ENCODE measurements at places on chromosomes 1 and 21. TPM values are rescaled to one million over a fixed set of nuclear protein-coding genes. Genes with fewer than 3 reads are reported as not detected.

GRCh38 chr1:63618011-63618410 is 24.8 kb downstream of the PGM1 start:
- DNase-seq: no peak

DNA sequence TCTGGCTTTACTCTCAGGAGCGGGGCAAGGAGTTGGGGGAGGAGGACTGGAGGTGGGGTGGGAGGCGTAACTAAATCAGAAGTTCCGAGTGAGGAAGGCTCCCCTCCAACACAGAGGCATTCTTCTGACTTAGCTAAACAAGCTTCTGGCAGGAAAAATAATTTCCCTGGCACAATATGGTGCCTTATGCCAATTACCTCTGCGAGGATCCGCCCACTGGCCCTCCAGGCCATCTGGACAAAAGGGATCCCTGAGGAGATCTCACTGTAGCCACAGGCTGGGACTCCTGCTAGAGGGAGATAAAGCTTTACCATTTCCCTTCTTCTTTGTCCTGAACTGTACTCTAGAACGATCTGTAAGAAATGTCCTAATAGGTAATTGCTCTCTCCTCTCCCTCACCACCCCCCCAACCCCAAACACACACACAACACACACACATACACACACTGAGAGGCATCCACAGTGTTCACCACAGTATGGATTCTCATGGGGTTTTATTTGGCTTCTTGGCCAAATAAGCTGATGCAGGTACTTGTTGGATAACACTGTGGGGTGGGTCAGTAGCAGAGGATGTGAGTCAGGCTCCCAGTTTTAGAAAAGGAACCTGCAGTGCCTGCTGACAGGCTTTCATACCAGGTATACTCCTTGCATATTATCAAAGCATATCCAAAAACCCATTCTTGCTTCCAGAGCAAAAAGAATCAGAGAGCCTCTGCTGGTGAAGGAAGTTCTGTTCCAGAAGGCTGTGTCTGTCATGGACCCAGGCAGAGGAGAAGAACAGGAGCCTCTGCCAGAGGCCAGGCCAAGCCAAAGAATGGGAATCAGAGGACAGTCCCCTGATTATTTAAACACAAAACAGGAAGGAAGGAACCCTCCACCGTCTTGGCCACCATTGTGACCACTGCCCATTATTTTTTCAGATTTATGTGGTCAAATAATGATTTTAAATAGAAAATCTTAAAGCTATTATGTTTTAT is 169.1 kb downstream of the C1orf21 start:
- no peak for DNase-seq

FCGR1A gene
- total RNA-seq: 0.58 TPM

GRCh38 chr1:248861616-248862015 is 2.7 kb upstream of the ZNF692 start:
- DNase-seq: no peak

- no peak for DNase-seq
These were observed 310.5 kb downstream of the S1PR1 start for GRCh38 chr1:101547357-101547756.

DNAJC28 gene
- 0.60 TPM for total RNA-seq
